ENCODE measurements at places on chromosomes 4 and X. TPM values are rescaled to one million over a fixed set of nuclear protein-coding genes. Genes with fewer than 3 reads are reported as not detected.

SPARCL1 gene
- total RNA-seq = not detected

TMEM255A gene
- 0.11 TPM for total RNA-seq

NALF2 gene
- 3.7 TPM for total RNA-seq

P2RY4 gene
- not detected for total RNA-seq

MID2 gene
- 7.5 TPM for total RNA-seq

CT45A1 gene
- not detected for total RNA-seq

BLTP1 gene
- total RNA-seq = 6.4 TPM

EVC2 gene
- 2.5 TPM for total RNA-seq

UGT2B10 gene
- total RNA-seq = not detected

SPACA5 gene
- not detected for total RNA-seq

PF4V1 gene
- not detected for total RNA-seq

TLR8 gene
- not detected for total RNA-seq

CTAG1A gene
- not detected for total RNA-seq

MTMR8 gene
- total RNA-seq = 2.1 TPM

XAGE1A gene
- 60.4 TPM for total RNA-seq

RHOXF1 gene
- total RNA-seq = not detected

CHRDL1 gene
- not detected for total RNA-seq

F11 gene
- not detected for total RNA-seq

WWC2 gene
- 19.0 TPM for total RNA-seq

EMCN gene
- total RNA-seq = not detected

LRAT gene
- total RNA-seq = 0.11 TPM

PRR32 gene
- not detected for total RNA-seq

RAI2 gene
- total RNA-seq = not detected

KLB gene
- total RNA-seq = 0.06 TPM

GPC4 gene
- total RNA-seq = not detected

LEF1 gene
- not detected for total RNA-seq

HTN1 gene
- not detected for total RNA-seq

TMEM187 gene
- 9.2 TPM for total RNA-seq

DMP1 gene
- total RNA-seq = not detected

MAGEB6 gene
- not detected for total RNA-seq
